ENCODE measurements at places on chromosomes 7 and 10.

DNA sequence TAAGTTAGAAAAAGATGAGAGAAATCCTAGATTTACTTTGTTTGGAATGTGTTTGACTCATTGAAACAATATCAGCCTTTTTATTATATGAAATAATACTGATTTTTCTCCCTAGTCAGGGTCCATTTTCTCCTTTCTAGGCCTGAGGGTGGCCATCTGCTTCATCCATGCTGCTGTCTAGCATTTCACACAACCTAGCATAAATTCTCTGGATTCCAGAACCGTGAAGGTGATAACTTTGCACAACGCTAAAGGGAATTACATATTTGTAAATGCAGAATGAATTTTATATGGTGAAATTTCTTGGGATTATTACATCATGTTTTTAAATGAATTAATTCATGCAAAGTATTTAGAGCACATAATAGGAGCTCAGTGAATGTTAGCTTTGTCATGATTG lies 505.1 kb downstream of the INHBA start:
- DNase-seq: no peak

GRCh38 chr10:51340845-51341610 lies 266.7 kb downstream of the PRKG1 start:
- no peak for DNase-seq

- no peak for DNase-seq
Measured at GRCh38 chr7:98250789-98251188, 1.2 kb downstream of the TECPR1 start.

DNA sequence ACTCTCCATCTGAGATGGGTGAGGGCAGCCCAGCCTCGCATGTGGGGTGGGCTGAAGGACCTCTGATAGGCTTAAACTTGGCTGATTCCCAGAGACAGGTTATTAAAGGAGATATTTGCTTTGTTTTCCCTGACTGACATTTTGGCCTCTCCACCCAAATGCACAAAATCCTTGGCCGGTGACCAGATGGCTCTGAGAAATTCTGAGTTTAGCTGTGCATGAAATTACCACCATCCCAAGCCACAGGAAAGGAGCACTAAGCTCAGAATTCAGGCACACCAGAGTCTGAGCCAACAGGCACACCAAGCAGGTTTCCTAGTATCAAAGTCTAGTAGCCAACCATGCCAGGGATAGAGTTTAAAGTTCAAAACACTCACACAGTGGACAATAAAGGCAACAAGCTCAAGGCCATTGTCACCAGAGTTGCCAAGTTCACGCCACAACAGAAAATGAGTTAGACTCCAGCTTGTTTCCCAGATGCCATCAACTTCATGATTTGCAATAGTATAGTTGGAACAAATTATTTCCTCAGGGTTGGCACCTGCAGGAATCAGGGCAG lies 387.6 kb downstream of the KCNMA1 start:
- no peak for DNase-seq

DNA sequence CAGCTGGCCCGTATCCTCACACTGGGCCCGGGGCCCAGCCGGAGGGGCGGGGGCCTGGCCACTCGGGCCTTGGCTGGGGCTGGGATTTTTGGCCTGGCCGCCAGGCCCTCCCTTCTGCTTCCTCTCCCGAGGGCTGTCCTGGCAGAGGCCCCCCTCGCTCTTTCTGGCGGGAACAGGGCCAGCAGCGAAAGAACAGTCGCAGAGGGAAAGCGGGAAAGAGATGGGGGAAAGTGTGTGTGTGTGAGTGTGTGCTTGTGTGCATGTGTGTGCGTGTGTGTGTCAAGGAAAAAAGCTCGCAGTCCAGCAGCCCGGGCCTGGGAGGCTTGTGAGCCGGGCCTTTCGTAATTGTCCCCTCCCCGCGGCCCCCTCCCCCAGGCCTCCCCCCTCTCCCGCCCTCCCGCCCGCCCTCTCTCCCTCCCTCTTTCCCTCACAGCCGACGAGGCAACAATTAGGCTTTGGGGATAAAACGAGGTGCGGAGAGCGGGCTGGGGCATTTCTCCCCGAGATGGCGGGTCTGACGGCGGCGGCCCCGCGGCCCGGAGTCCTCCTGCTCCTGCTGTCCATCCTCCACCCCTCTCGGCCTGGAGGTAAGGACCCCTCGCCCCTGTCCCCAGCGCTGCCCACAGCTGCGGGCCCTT lies at the start of gene ELN:
ELN (plus strand) TSS at position 491 of the 638 bp plus-strand sequence; CDS start at position 506, 15 bp downstream.
- DNase-seq: no peak

DNA sequence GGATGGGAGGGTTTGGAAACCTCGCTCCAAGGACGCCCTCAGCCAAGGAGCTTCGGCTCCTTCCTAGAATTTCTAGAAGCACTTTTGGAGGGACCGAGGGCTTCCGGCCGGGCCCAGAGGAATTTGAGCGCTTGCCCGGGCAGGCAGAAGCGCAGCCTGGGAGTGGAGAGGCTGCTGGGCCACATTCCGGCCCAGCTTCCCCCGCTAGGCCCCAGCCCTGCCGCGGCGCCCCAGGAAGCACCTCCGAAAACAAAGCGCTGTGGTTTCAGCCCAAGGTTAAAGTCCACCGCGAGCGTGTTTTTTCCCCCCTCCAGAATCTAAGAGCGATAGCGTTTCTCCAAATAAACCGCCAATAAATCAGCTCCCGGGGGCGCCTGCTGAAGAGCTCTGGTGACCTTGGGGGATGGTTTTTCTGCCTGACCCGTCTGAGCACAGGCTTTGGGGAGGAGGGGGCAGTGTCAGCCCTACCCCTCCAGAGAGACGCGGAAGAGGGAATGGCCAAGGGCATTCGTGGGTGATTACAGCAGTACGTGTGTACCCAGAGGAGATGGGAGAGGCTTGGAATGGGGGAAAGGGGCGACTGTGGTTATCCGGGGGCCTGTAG lies 5.7 kb upstream of the TNRC18 start:
- DNase-seq: no peak

DNA sequence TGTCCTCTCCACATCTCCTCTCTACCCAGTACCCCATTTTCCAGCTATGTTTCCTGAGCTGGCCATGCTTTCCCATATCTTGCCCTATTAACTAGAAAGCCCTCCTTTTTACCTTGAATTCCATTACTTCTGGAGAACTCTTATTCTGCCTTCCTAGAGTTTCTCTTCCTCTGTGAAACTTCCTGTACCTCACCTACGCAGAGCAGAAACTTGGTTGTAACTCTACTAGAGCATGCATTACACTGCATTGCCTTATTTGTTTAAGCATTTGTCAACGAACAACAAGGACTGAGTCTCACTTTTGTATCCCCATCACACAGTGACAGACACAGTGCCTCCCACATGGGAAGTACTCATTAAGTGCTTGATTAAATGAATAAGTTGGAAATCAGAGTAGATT lies 36.4 kb downstream of the VCL start:
- DNase-seq: no peak

DNA sequence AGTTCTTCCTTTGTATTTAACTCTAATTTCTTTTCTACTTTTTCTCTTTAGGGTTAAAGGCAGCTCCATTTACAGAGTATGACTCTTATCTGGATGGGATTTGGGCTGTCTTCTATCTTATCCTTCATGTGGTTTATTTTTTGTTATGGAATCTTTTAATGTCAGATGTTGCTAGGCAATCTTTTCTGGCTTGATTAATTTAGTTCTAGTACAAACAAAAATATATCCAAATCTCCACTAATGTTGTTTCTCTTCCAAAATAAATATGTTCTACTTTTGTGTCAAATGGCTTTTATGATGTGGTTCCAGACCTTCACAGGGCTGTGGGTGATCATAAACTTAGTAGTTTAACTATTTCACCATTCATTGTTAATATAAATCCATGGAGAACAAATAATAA lies 246.9 kb downstream of the AHR start:
- no peak for DNase-seq

- DNase-seq: no peak
Measured at GRCh38 chr10:24645784-24646183, 77.9 kb downstream of the ARHGAP21 start.

- no peak for DNase-seq
Measured at GRCh38 chr7:1331561-1332467, 99.1 kb downstream of the UNCX start.

GRCh38 chr7:140326116-140326928 lies 72.0 kb downstream of the SLC37A3 start:
- peak; percentile 8 for DNase-seq

- DNase-seq: no peak
Measured at GRCh38 chr7:67738958-67739357, 742.3 kb downstream of the TYW1 start.

GRCh38 chr10:69829775-69830174 lies 28.1 kb downstream of the COL13A1 start:
- DNase-seq: no peak
